ENCODE measurements at places on chromosomes 11 and 22.

DNA sequence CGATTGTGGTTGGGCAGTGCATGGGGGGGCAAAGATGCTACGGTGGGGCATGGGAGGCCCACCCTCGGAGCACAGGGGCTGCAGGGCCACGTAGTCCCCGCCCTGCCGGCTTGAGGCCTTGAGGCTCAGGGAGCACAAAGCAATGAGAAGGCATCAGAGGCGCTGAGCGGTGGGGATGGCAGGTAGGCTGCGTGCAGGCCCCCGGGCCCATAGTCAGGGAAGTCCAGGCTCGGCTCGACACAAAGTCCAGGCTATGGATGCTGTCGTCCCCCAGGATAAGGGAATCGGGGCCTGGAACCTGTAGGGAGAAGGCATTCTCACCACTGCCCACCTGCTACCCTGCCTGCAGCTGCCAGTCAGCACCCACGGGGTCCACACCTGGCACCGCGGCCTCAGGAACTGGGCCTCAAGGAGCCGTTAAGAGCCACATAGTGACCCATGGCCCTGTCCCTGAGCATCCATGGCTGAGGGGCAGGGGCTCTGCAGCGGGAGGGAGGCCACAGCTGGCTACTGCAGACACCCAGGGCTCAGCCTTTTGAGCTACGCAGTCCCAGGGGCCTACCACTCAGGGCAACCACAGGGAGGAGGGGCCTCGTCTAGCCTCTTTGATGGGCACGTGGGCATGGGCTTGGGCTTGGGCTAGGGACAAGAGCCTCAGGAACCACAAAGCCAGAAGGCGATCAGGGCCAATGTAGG is 179.7 kb downstream of the IGLL1 start:
- no peak for DNase-seq

- DNase-seq, result no peak
Measured at GRCh38 chr11:125167954-125168835, 3.6 kb downstream of the PKNOX2 start.

DNA sequence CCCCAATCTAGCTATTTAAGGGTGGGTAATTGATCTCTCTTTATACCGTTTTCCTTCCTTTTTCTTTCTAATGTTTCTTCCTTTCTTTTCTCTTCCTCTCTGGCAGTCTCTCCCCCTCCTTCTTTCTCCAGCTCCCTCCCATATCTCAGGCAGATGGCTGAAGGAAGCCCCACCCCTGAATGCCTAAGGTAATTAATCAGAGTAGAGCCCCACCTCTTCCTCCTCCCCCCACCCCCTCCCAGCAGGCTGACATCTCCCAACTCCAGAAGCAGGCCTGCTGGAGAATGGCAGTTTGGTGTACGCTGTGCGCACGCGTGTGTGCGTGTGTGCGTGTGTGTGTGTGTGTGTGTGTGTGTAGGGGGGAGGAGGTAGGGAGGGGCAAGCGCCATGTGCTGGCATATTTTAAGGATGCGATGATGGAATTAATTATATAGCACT is 122.6 kb downstream of the APOL5 start:
- DNase-seq, result peak; percentile 93

- no peak for DNase-seq
Measured at GRCh38 chr11:116422556-116422955, 350.2 kb downstream of the BUD13 start.

GRCh38 chr11:117817368-117818040 is 7.0 kb downstream of the FXYD2 start:
- DNase-seq, result peak; percentile 91

- DNase-seq, result no peak
Measured at GRCh38 chr11:131822506-131822905, 452.1 kb downstream of the NTM start.
